T-helper 2 cell treated with Interferon-gamma antibody and Interleukin-4, amounts not matched to agents 5 μg/mL and 100 μg/mL, for 36 hours (primary cell): ENCODE measurements at places on chromosomes 4 and X.

- no peak for DNase-seq
Measured at GRCh38 chrX:17413228-17413627, 38.2 kb downstream of the NHS start.

DNA sequence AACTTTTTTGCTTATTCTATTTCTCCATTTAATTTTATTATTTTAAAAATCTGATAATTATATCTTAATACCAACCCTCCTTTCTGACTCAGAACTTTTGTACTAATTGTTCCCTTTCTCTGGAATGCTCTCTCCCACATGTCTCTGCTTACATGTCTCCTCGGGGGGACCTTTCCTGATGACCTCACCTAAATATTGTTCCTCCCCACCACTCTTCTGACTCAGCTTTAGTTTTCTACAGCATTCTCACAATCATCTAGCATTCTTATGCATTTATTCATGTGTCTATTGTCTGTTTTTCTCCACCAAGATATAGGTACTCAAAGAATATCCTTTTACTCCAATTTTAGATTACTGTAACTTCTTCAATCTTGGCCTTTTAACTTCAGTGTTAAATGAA, 128.7 kb downstream of the MSL3 start:
- no peak for DNase-seq

- DNase-seq = no peak
Measured at GRCh38 chrX:37380924-37381323, 31.8 kb downstream of the PRRG1 start.

DNA sequence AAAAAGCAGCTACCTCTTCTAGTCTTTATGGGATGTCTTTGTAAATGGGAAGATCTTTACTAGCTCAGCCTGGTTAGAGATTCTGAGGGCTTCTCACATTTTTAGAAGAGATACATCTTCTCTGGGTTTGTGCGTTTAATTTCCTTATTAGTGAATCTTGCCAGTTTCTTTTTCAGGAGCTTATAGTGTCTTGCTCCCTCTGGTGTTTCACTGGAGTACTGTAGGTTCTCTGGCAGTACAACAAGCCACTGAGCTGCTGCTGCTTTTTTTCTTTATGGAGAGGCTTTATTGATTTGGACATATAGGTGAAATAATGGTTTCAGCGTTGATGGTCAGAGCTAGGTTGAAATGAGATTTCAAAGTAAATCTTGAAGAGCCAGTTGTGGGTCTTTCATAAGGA, 82.9 kb downstream of the LAS1L start:
- no peak for DNase-seq

- no peak for DNase-seq
Measured at GRCh38 chr4:30972542-30972941, 252.4 kb downstream of the PCDH7 start.

DNA sequence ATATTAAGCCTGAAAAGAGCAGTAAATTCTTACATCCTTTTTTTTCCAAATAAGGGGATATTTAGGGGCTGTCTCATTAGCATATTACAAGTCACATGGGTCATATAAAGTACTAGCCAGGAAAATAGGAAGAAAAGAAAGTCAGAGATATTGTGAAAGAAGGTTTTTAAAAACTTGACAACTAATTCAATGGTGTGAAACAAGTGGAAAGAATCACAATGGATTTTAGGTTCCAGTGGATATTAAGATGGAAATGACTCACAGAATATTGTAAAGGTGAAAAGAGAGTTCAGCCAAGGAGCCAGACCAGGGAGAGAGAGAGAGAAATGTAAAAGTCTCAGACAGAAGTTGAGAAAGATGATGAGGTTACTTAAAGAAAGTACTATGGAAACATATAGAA, 297.2 kb downstream of the IQCM start:
- no peak for DNase-seq

- DNase-seq = no peak
Measured at GRCh38 chr4:5639556-5639955, 68.8 kb downstream of the EVC2 start.

GRCh38 chrX:107936434-107936730, 45.8 kb downstream of the TEX13B start:
- no peak for DNase-seq

DNA sequence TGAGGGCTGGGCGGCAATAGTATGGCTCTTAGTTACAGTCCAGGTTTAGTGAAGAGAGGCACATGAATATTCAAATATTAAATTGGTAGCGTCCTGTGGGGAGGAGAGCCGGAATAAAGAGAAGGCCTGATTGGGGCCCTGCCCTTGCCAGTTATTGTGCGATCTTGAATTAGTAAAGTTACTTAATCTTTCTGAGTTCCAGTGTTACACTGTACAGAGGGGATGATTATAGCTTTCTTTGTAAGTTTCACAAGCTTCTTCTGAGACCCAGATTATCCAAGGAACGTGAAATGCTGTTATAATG, 1.2 kb downstream of the METAP1 start:
- no peak for DNase-seq

- DNase-seq = no peak
Measured at GRCh38 chr4:89111833-89112563, 665 bp downstream of the TIGD2 start.

- DNase-seq = no peak
Measured at GRCh38 chr4:123924536-123924935, 527.9 kb downstream of the SPRY1 start.

- DNase-seq = peak; percentile 80
Measured at GRCh38 chr4:99816545-99817308, at the start of gene DAPP1. TSS of gene DAPP1 (plus strand) at chr4:99816827. CDS start at chr4:99816914, 87 bp downstream.

DNA sequence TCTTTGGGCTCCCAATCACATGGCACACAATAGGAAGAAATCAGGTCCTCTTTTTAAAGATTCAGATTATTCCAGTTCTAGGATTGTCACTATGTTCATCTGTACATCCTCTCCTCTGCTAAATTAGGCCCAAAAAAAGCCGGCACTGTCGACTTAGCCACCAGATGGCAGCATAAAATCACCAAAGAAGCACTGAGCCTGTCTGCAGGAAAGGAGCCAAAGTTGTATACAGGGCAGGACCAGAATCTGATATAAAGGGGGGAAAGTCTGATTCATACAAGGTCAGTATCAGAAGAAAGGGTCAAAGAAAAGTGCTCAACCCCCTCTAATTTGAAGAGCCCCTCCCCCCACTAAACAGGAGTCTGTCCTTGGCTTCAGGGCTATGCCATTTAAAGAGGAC, 292.5 kb downstream of the CHIC1 start:
- DNase-seq = peak; percentile 22
